ENCODE measurements at places on chromosomes 7 and 10.

GRCh38 chr7:885893-886625 is 9.7 kb downstream of the GET4 start:
- DNase-seq, result no peak

- no peak for DNase-seq
Measured at GRCh38 chr10:104321226-104321625, 17.0 kb downstream of the ITPRIP start.

GRCh38 chr10:51270936-51271530 is 196.7 kb downstream of the PRKG1 start:
- DNase-seq, result no peak

DNA sequence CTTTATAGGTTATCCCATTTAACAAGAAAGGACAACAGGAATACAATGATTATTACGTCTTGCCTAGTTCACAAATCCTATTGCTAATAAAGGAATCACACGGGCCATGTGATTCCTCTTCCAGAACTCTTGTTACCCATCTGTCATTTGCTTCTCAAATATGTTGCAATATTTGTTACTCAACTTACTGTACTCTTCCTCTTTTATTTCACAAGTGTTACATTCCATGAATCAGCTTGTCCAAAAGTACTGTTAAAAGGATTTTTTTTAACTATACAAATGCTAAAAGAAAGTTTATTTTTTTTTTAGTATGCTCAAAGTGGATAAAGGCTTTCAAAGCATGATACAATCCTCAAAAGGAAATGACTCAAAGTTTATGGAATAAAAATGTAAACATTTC is 3.9 kb upstream of the CD36 start:
- DNase-seq, result no peak

DNA sequence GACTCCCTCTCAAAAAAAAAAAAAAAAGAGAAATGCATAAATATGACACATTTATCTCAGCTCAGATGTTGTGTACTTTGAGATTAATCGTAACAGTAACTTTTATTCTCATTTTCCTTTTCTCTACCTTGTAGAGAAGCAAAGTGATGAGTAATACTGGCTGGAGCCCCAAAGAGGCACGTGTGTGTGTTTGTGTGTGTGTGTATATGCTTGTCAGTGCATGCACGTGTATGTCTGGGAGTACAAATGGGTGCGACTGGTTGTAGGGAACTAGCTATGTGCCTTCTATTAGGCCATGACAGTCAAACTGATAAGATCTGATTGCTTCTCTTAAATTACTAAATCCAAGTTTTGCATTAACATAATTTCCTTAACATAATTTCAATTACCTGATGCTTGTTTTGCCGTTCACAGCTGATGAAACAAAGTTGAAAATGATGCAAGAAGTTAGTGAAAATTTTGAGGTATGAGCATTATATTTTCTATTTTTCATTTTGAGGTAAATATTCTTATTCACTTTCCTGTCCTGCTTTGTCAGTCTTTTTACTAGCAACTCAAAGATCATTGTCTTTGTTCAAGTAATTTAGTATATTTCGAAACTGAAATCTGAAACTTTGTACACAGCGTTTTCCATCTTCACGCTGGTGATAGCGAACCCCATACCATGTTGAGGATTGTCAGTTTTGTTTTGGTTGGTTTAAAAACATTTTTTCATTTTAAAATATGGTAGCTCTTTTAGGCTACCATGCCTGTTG is 3.4 kb downstream of the TRRAP start:
- no peak for DNase-seq

DNA sequence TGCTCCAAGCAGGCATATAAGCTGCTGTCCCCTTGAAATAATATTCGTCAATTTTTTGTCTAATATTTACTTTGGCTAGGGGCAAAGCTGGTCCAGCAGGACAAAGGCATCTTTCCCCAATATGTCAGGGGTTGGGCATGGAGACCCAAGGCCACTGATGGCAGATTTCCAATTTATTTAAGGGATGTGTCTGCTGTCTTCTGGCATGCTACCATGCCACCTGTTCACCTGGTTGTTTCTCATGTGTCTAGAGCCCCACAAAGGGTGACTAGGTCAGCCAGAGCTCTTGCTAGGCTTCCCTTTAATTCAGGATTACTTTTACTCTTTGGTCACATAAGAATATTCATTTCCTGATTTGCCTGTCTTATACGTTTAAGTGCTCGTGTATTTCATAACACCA is 22.1 kb upstream of the SYPL1 start:
- no peak for DNase-seq

DNA sequence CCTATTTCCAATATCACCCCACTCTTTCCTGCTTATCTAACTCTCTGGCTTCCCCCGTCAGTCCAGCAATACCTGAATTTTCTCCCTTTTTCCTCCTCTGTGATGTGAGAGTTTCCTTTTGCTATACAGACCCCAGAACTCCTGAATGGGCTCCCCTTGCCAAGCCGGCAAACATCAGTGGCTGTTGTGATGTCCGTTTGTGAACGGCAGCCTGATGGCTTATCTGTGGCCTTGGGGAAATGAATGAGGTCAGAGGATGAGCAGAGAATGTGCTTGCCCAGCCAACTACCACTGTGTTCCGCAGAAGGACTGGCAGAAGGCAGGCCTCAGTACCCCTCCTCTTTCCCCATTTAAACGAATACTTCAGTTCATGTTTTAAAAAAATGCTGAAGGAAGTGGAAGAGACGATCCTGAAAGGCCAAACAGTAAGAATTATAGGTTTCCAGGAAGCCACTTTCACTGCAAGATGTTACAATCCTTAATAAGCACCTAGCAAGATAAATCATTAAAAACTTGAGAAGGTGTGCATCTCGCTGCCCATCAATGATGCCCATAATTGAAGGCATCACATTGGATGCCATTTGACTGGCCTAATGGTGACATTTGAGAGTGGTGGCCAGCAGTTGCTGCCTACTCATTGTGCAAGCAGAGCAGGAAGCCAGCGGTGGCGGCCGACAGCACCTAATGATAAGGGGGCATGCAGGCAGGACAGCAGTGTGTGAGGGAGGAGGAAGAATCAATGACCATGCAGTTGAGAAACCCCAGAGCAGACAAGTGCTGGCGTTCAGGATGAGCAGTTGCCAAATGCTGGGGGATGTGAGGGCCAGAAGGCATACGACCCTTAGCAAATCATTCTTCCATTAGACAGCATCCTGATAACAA is 31.5 kb downstream of the SLC18A2 start:
- no peak for DNase-seq

DNA sequence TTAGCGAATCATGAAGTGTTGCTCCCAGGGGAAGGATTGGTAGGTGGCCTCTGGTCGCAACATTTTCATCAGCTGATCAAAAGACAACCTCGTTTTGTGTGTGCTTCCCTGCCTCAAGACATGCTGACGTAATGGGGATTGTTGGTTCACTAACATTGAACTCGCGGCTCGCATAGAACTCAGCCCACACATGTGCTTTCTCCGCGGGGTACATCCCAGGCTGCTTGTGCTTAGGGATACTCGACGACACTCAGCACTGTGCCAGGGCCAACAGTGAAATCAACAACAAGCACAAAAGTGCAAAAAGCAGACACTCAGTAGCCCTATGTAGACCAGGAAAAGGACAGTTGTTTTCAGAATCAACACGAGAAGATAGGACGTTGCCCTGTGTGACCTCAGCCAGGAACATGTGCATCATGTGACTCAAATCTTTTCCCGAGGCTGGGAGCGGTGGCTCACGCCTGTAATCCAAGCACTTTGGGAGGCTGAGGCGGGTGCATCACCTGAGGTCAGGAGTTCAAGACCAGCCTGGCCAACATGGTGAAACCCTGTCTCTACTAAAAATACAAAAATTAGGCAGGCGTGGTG is 20.8 kb downstream of the WIPI2 start:
- no peak for DNase-seq

GRCh38 chr10:85597006-85597405 is 769.6 kb downstream of the GRID1 start:
- no peak for DNase-seq

- DNase-seq, result no peak
Measured at GRCh38 chr7:24899905-24900304, 80.1 kb downstream of the OSBPL3 start.

All from stimulated activated CD4-positive, alpha-beta T cell treated with anti-CD3 and anti-CD28 coated beads, Interleukin-15, amount 100 ng/mL, for 48 hours (primary cell).